ENCODE measurements at places on chromosomes 12 and 14.

GRCh38 chr14:96417254-96417653 lies 25.3 kb downstream of the AK7 start:
- no peak for DNase-seq

GRCh38 chr14:102748806-102749205 lies 28.4 kb upstream of the TRAF3 start:
- DNase-seq: no peak

DNA sequence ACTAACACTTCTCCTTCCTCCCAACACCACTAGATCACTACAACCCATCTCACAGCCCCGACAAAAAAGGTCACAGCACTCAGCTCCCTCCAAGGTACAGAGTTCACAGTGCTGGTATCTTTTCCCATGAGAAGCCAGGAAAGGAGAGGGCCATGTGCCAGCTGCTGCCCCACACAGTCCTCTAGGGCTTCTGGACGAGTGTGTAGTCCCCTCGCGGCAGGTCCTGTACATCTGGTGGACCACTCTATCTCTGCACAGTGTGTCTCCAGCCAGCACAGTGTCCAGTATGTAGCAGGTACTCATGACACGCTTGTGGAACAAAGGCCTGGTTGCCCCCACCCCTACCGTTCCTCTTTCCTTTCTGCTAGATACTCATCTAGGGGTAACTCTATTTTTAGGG lies 134.4 kb upstream of the FOXN3 start:
- DNase-seq: no peak

DNA sequence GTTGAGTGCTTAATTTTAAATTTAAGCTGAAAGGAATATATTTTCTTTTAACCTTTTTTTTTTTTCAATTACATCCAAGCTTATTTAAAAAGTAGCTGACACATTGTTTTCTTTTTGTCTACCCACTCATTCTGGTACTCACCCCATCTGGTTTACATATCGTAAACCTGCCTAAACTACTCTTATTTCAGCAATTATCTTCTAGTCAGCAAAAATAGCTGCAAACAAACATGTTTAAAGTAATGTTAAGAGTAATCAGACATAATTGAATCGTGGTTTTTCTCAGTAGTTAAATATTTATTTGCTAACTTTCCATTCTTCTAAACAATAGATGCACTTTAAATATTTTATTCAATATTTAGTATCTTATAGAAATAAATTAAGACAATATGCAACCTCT lies 492.7 kb upstream of the MGAT4C start:
- no peak for DNase-seq

DNA sequence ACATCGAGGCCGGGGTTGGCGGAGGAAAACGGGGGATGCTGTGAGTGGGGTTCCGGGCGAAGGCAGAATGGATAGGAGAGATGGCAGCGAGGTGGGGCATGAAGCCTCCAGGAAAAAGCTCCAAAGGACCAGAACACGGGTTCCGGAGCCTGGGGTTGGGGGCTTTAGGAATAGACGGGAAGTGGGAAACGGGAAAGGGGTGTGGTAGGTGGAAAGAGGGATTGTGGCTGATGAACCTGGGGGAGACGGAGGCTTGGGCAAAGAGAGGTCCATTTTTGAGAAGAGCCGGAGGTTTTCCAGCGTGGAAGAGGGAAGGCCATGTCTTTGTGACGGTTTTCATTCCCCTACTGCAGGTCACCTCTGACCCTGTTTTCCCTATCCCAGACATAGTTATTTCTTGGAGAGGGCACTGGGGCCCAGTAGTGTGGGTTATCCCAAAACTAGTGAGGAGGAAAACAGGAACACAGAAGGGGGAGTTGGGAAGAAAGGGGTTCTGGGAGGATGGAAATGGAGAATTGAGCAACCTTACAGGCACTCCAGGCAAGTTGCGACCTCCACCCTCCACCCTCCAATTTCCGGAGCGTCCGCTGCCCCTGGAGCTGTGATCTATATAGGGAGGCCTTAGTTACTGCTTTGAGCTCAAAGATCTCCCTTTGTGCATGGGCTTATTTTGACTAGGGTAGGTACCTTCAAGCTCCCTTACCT lies 1.1 kb downstream of the ATN1 start:
- no peak for DNase-seq

DNA sequence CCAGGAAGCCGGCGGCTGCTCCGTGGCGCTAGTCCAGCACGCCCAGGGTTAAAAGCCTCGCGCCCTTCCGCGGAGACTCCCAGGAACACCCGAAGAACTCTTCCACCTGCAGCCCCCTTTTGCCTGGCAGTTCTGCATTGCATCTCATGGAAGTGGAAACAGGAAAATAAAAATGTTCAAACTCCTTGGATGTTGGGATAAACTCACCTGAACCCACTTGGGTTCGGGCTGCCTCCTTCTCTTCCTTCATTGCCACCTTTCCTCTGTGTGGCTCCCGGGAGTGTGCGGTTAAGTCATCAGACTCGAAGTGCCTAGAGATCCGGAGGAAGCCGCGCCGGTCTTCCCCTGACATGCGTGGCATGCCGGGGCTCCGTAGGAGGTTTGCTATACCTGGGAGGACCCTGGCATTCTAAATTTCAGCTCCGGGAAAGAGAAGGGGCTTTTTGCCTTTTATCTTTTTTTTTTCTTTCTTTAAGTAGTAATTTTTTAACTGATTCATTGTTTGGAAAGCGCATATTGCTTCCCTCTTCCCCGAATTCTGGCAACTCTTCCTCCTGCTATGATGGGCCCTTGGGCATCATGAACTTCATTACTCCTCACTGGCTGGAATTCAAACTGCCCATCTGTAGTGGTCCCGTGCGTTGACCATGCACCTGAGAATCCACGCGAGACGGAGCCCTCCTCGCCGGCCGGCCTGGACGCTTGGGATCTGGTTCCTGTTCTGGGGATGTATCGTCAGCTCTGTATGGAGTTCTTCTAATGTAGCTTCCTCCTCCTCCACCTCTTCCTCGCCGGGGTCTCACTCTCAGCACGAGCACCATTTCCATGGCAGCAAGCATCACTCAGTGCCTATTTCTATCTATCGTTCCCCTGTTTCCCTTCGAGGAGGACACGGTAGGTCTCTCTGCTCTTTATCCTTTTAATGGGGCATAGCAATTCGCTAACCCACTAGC lies 931.4 kb downstream of the DIO2 start:
- DNase-seq: no peak

GRCh38 chr12:27561535-27562350 lies 37.7 kb downstream of the PPFIBP1 start:
- no peak for DNase-seq

GRCh38 chr12:56222531-56222895 lies 791 bp upstream of the RNF41 start:
- no peak for DNase-seq

All from activated CD4-positive, CD25-positive, alpha-beta regulatory T cell (primary cell).